ENCODE measurements at places on chromosomes 13 and 19. TPM values are rescaled to one million over a fixed set of nuclear protein-coding genes. Genes with fewer than 3 reads are reported as not detected.

The PINLYP gene
- 1.8 TPM for total RNA-seq

The CGB2 gene
- not detected for total RNA-seq

The LRRC8E gene
- total RNA-seq = 5.6 TPM

The CCL25 gene
- total RNA-seq = not detected

The CEACAM20 gene
- total RNA-seq = not detected

The SPHK2 gene
- 13.4 TPM for total RNA-seq

The LACC1 gene
- total RNA-seq = 16.4 TPM

The PPM1N gene
- total RNA-seq = 0.16 TPM

The SYT5 gene
- total RNA-seq = 0.54 TPM

The RGS9BP gene
- total RNA-seq = 0.36 TPM
